ENCODE measurements at places on chromosomes 13 and 19. TPM values are rescaled to one million over a fixed set of nuclear protein-coding genes. Genes with fewer than 3 reads are reported as not detected.

DNA sequence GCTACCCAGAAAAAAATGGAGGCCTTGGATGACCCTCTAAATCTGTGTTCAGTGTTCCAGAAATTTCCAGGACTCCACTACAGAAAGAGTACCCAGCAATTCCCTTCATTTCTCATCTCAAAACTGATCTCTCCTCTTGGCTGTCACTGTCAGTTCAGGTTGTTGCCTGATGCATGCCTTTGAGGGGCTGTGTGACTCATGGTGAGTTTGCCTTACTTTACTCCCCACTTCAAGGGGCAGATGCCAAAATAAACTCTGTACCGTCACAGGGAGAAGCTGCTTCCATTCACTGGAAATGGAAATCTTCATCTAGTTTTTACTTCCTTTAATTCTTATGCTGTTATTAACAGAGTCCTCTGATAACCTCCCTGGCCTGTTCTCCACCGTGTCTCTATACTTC is 1075.0 kb downstream of the DIAPH3 start:
- DNase-seq = no peak

GRCh38 chr13:107251341-107251740 is 683.4 kb upstream of the ARGLU1 start:
- no peak for DNase-seq

CEACAM16 gene
- total RNA-seq = not detected

- no peak for DNase-seq
These were observed 321.1 kb downstream of the RBM26 start for GRCh38 chr13:79084802-79085424.

ZNF653 gene
- total RNA-seq = 10.3 TPM

DNA sequence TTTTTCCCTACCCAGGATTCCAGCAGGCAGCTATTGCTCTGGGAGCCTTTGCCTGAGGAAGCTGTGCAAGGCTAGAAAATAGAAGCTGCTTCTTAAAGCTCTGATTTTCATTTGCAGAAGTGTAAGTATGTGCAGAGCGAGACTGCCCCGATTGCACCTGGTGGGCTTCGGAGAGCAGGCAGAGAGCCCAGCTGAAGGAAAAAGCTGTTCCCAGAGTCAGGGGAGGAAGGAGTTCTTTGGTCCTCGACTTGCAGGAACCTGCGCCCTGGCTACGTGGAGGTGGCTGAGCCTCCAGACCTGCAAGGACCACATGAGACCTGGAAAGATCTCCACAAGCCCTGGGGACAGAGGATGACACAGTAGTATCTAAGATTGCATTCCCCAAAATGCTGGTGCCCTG is 235.0 kb upstream of the ARGLU1 start:
- DNase-seq = no peak

IZUMO2 gene
- total RNA-seq = not detected

DNA sequence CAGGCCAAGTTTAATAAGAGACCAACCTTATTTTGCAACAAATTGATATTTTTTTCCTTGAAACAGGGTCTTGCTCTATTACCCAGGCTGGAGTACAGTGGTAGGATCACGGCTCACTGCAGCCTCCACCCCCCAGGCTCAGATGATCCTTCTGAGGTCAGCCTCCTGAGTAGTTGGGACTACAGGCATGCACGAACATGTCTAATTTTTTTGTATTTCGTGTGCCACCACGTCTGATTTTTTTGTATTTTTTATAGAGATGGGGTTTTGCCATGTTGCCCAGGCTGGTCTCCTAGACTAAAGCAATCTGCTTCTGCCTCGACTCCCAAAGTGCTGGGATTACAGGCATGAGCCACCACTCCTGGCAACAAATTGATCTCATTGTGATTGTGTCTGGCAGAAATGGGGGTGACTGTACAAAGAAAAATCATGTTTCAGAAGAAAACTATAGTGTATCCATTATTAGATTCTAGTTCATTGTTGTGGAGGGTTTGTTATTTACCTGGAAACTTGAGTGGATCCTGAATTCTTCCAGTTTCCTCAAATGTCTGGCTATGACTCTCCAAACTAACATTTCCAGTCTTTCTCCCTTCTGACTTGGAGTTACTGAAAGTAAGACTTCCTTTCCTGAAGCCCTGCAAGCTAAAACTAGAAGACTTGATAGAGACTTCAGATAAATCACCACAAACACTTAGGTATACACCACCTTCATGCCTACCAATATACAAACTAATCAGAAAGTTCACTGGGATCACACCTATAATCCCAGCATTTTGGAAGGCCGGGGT is 17.3 kb upstream of the AKT2 start:
- DNase-seq = no peak

DNA sequence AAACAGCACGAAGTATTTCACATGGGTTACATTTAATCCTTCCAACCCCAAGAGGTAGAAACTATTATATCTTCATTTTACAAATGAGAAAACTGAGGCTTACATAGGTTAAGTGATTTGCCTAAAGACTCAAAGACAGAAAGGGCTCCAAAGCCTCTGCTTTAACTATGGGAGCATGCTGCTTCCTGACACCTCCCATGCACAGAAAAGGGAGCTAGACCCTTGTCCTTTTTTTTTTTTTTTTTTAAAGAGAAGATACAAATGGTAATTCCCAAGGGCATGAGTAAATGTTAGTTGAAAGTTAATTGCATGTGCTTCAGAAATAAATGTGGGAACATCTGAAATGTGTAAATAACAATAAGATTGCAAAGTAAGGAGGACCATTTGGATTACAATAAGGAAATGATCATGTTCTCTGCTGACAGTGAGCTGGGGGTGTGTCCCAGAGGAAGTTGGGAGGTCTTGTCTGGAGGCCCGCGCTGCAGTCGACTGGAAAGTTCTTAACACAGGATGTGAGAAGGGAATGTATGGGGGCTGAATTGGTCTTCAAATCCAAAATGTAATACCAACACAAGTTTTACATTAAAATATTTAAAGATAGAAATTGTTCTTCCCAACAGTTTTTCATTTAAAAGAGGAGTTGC is 500.3 kb downstream of the KLF12 start:
- DNase-seq = no peak

- no peak for DNase-seq
These were observed 562 bp downstream of the IQCN start for GRCh38 chr19:18273561-18274218.

DNA sequence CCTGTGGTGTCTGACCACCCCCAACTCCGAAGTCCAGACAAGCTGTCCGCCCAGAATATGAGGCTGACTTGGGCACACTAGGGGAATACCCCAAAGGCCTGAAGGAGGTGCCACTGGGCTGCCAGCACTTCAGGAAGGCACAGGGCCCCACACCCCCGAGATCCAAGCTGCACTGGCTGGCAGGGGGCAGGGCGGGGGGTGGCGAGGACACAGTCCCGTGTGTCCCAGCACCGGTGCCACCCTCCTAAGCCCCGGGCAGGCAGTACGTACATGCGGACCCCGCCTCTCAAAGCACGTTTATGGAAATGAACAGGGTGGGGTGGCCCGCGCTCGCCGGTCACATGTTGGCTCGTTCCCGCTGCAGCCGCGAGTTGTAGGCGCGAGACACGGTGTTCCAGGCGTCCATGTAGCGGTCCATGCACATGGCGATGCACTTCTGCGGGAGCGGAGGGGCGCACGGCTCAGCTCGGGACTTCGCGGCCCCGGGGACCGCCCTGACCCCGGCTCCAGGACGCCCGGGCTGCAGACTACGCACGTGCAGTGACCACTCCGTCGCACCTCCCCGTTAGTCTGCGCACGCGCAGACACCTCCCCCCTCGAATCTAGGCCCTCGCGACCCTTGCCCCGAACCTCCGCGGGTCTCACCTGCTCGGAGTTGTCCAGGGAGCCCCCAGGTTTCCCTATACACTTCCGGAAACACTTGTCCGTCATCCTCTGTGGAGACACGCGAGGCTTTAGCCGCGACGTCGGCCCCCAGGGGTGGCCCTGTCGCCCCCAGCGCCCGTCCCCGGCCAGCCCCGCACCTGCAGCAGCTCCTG is 566 bp downstream of the TIMM13 start:
- DNase-seq = no peak

LPAR2 gene
- total RNA-seq = 29.0 TPM

DNA sequence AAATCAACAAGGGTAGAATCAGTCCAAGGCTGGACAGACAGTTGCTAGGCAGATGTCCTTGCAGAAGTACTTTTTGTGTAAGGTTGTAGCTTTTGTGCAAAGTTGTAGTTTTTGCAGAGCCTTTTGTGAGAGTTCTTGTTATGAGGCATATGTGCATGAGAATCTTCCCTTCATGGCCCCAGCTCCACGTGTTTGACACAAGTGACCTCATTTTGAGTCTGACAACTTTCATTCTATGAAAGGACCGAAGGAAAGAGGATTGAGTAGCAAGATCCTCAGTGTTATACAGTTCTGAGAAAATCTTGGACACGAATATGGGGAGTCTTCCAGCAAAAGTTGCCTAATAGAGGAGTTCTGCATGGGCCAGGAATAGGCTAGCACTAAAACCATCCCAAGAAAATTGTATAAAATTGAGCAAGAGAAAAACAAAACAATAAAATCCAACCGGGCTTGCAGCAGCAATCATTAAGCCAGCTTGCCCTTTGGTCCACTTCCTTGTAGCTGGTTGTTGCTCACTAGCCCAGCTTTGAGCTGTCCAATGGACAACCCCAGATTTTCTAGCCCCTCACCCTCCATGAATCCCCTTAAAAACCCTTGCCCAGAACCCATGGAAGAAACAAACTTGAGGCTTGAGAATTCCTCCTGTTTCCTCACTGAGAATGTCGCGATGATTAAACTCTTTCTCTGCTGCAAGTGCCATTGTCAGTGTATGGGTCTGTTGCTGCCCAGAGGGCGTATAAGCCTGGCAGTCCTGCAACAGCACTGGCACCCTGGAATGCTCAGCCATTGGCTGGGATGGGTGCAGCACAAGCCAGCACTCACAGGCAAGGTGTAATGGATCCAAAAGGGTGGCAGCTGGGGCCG is 6.5 kb downstream of the EPSTI1 start:
- DNase-seq = no peak

- peak; percentile 23 for DNase-seq
These were observed 103.5 kb downstream of the FOXO1 start for GRCh38 chr13:40562975-40563349.

SGCG gene
- total RNA-seq = not detected

DNA sequence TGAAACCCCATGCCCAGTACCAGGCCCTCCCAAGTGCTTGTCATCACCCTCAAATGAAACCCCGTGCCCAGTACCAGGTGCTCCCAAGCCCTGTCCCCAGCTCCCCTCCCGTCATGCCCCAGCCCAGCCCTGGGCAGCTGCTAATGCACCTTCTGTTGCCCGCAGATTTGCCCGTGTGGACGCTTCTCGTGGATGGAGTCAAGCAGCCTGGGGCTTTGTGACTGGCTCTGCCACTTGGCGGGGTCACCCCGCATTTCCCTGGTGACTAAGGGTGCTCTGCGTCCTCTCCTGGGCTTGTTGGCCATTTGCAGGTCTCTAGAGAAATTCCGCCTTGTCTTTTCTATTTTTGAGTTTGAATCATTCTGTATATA is 82.7 kb downstream of the ATP11A start:
- no peak for DNase-seq

DNA sequence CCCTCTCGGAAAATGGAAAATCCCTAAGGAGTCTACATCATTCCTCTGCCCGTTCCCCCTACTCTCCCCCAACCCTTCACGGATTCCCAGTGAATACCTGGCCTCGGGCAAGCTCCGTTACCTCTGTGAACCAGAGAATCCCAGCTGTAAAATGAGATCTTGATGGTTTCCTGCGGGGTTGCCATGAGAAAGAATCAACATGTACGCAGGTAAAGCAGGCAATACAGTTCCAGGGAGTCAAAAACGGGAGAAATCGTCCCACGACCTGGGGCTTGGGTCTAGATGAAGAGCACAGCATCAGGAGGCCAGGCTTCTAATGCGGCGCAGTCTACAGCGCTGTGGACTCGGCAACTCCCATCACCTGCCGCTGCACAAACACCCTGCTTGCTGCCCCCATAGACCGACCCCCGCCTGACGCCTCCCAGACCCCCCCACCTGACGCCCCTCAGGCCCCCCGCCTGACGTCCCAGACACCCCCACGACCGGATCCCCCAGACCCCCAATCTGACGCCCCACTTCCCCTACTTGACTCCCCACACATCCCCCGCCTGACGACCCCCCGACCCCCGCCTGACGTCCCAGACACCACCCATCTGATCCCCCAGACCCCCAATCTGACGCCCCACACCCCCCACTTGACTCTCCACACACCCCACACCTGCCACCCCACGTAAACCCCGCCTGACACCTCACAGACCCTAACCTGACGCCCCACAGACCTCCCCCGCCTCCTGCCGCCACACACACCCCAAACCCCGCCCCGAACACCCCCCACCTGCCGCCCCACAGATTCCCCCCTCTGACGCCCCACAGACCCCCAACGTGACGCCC is 680 bp downstream of the LIG4 start:
- no peak for DNase-seq

GRCh38 chr13:67520886-67521285 is 290.8 kb upstream of the PCDH9 start:
- no peak for DNase-seq

DNA sequence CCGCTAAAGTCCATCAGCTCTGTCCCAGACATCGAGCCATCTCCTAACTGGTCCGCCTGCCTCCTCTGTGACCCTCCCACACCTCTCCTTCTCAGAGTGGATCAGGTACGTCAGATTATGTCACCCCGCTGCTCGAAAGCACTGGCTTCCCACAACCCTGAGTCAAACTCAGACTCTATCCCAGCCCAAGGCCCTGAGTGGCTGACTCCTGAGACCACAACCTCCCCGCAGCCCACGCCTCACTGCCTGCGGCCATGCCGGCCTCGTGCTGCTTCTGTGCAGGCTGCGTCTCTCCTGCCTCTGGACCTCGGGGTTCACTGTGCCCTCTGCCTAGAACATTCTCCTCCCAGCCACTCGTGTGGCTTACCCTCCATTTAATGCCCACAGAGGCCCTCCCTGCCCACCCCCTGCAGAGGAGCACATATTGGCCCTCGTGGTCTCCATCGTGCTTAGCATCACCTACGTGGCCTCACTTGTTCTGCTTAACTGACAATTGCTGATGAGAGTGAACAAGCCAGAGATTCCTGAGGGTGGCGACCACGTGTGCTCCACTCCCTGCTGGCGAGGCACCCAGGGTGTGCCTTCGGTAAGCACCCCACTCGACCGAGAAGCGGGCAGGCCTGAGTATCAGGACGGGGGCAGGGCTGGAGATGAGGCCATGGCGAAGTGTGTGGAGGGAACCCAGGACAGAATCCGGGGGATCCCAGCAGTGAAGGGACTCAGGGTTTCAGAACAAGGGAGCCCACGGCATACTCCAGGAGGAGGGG is 13.5 kb upstream of the FKRP start:
- DNase-seq = no peak

- no peak for DNase-seq
These were observed 2715.0 kb upstream of the PCDH20 start for GRCh38 chr13:64130600-64130999.
